Stimulated activated CD8-positive, alpha-beta memory T cell treated with anti-CD3 and anti-CD28 coated beads, Interleukin-4, amount 100 ng/mL, for 1 hour (primary cell): ENCODE measurements at places on chromosomes 2 and 18.

DNA sequence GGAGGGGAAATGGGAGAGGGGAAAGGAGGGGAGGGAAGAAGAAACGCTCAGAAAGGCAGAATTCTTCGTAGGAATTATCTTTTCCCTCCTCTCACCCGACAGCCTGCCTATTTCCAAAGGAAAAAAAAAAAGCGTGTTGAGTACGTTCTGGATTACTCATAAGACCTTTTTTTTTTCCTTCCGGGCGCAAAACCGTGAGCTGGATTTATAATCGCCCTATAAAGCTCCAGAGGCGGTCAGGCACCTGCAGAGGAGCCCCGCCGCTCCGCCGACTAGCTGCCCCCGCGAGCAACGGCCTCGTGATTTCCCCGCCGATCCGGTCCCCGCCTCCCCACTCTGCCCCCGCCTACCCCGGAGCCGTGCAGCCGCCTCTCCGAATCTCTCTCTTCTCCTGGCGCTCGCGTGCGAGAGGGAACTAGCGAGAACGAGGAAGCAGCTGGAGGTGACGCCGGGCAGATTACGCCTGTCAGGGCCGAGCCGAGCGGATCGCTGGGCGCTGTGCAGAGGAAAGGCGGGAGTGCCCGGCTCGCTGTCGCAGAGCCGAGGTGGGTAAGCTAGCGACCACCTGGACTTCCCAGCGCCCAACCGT, at the start of gene GAD1:
Gene GAD1 (plus strand): TSS at position 384 of the 589 bp plus-strand sequence. CDS start 1,705 bp downstream, outside the sequence.
- no peak for DNase-seq

DNA sequence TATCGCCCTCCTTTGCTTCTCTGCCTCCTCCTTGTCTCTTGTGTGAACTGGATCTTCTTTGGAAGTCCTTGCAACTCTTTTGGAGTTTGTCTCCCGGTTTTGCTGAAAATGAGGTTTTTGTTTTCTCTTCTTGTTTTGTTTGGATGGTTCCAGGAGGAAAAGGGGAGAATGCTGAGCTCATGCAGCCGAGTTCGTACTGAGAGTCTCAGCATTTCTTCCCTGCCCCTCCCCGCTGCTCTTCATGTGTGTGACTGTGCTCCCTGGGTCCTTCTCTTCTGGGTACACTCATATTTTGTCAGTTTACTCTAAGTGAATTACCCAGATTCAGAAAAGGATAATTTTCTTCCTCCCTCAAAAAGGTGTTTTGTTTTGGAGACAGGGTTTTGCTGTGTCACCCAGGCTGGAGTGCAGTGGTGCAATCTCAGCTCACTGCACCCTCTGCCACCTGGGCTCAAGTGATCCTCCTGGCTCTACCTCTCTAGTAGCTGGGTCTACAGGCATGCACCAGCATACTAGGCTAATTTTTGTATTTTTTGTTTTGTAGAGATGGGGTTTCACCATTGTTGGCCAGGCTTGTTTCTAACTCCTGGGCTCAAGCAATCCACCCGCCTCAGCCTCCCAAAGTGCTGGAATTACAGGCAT, 142.9 kb upstream of the IL1R2 start:
- no peak for DNase-seq

GRCh38 chr2:195646424-195646823, 10.6 kb upstream of the SLC39A10 start:
- no peak for DNase-seq

- DNase-seq = no peak
Observed at GRCh38 chr2:68000170-68000825, 62.5 kb downstream of the C1D start.

GRCh38 chr2:157052685-157053224, 204.8 kb upstream of the GALNT5 start:
- DNase-seq = no peak

GRCh38 chr2:197713271-197713670, 8.1 kb downstream of the MARS2 start:
- no peak for DNase-seq

DNA sequence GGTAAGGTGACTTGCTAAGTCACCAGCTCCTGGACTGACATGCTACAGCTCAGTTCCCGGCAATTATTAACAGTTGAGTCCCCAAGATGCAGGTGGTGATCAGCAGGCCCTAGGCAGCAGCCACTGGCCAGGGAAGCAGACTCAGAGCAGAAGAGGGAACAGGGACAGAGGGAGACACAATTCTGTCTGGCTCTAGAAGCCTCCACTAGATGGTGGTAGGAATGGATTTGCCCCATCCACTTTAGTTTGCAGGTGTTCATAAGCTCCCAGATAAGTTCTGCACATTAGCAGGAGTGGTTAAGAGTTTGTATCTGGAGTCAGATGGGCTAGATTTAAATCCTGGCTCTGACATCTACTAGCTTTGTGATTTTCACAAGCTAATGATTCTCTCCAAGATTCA, 25.5 kb upstream of the SLC1A4 start:
- DNase-seq = no peak

- no peak for DNase-seq
Observed at GRCh38 chr2:7861910-7862702, 819.8 kb upstream of the ID2 start.

GRCh38 chr18:3440341-3440740, 9.6 kb upstream of the TGIF1 start:
- DNase-seq = no peak

- DNase-seq = no peak
Observed at GRCh38 chr18:10100941-10101701, 187.3 kb downstream of the VAPA start.

GRCh38 chr2:185979546-185980071, 241.0 kb downstream of the FSIP2 start:
- DNase-seq = no peak

DNA sequence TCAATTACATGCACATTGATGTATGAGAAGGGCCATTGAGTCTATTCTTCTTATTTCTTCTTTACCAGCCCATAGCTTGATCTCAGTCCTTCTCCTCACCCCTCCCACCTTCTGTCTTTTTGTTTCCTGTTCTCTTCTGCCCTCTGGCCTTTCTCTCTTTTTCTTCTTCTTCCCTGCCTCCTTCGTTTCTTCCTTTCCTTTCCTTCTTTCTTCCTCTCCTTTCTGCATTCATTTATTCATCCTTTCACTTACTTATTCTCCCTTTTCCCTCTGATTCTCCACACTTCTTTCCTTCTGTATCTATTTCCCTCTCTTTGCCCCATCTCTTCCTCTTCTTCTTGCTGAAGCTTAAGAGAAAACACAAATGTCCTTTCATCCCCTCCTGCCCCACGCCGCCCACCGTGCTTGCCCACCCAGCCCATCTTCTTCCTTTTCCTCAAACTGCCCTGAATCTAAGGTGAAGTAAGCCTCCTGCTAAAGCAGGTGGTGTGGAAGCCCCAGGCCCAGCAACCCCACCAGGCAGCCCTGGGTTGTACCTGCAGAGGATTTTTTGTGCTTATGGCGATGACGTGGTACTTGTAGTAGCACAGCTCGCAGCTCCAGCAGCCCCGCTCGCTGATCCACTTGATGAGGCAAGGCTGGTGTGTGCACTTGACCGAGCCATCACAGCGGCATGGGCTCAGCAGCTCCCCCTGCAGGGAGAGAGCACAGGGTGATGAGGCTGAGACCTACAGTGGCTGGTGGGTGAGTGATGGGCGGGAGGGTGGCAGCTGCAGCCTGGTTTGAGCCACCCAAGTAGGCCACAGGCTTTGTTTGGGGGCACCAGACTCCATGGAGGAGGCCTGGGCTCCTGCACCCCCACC, 89.0 kb downstream of the MARCHF4 start:
- no peak for DNase-seq
